ENCODE measurements at places on chromosomes 4 and X.

- no peak for DNase-seq
These were observed 884 bp downstream of the RELL1 start for GRCh38 chr4:37685161-37685822.

- DNase-seq = no peak
These were observed 149.2 kb downstream of the PTTG2 start for GRCh38 chr4:38109370-38109769.

DNA sequence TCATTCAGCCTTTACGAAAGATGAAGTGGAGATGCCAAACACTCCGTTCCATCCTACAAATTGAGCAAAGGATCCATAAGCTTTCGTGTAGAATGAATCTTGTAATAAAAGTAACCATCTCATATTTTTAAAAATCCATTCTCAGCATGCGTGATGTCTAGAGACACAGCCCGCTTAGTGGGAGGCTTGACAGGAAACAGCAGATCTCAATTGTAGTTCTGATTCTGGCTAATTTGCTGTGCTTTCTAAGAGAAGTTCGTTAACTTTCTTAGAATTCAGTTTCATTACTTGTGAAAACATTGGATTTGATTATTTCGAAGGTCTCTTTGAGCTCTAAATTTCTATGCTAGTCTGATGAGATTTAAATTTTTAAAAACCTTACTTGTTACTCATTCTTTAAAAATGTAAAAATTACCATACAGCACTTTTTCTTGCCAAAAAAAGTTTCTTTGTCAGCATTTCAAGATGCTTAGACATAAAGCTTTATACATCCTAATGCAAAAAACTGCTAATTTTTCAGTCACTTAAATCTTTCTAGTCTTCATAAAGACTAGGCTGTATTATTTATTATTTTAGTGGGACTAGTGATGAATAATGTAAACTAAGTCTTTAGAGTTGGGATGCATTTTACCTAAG is 66.9 kb upstream of the NEIL3 start:
- no peak for DNase-seq

DNA sequence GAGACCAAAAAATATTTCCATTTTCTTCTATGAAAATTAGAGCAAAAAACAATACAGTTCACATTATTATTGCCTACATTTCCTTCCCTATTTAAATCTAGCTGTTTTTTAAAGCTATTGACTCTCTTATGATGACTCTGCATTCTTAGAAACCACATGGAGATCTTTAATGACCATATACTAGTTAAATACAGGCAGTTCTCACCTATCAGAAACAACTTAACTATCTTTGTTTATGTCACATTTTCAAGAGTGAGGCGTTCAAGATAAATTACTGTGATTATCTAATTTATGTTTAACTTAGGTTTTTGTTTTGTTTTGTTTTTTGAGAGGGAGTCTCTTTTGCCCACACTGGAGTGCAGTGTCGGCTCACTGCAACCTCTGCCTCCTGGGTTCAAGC is 3.0 kb downstream of the CISD2 start:
- DNase-seq = no peak

DNA sequence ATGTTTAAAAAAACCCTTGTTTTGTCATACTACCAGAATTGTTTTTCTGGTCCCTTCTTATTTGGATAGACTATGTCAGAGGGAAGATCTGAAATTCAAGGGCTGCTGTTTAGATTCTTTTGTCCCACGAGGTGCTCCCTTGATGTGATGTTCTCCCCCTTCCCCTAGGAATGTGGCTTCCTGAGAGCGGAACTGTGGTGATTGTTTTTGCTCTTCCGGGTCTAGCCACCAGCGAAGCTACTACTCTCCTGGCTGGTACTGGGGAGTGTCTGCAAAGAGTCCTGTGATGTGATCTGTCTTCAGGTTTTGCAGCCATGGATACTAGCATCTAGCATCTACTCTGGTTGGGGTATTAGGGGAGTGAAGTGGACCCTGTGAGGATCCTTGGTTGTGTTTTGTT is 271.1 kb downstream of the DCAF12L2 start:
- DNase-seq = no peak

DNA sequence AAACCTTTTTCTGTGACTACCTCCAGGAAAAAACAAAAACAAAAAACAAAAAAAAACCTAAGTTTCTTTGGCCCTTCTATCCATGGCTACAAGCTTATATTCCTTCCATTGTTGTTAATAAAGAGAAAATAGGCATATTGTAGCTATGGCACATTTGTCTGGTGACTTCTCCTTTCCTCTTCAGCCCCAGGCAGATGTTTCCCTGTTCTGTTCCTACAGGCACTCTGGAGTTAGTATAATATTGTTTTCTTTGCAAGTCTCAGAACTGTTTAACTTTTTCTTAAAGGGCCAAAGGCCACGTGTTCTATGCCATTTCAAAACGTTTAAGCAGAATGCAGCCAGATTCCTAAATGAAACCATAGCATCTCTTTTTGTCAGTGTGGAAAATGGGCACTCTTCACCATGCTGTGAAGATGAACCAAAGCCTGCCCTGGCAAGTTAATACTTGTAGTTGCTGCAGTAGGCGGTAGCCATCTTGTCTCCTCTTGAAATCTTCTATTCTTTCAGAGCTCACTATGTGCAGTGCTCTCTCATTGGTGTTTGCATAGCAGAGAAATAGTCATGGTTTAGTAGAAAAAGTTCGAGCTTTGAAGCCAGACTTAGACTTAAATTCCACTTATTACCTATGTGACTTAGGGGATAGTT is 44.8 kb upstream of the MTMR1 start:
- no peak for DNase-seq

DNA sequence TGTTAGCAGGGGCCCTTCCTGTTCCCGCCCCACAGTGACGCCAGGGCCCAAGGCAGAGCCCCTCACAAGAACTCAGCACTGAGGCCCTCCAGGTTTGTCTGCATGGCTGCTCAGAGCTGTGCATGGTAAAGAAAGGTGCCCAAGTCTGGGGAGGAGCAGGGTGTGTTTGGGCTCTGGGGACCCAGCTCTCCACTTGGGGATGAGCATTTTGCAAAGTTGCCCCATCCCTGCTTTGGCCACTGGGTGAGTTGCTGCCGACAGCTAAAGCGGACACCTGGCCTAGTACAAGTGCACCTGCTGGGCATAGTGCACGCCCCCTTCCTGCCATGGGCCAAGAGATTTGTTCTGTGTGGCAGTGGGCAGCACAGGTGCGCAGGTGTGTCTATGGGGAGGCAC is 2.0 kb upstream of the MXD4 start:
- no peak for DNase-seq

DNA sequence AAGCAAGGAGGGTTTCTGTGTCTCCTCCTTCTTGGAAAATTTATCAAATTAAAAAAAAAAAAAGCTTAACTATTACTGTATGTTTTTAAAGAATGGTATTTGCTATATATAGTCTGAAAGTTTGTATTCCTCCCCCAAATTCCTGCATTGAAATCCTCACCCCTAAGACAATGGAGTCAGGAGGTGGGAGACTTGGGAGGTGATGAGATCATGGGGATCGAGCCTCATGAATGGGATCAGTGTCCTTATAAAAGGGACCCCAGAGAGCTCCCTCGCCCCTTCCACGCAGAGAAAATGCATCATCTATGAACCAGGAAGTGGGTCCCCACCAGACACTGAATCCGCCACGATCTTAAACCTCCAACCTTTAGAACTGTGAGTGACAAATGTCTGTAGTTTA is 50.1 kb downstream of the DHRSX start:
- no peak for DNase-seq

- DNase-seq = no peak
These were observed 15.9 kb downstream of the IL15 start for GRCh38 chr4:141652161-141652778.

DNA sequence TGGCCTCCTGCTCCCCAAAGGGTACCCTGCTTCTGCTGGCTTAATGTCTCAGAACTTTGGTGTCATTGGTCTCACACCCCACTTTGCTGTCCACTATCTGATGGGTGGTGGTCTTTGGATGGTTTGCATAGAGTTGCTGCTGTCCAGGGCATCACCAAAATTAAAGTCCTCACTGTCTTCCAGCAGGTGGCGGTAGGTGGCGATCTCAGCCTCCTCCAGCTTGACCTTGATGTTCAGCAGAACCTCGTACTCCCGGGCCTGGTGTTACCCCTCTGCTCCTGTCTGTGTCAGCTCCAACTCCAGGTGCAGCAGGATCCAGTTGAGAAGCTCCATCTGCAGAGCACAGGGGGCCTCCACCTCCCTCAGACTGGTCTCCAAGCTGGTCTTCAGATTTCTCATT is 1169.5 kb upstream of the PABPC4L start:
- peak; percentile 10 for DNase-seq

GRCh38 chrX:124606724-124607123 is 260.4 kb downstream of the SH2D1A start:
- DNase-seq = no peak

GRCh38 chrX:122622795-122623194 is 561.3 kb upstream of the GRIA3 start:
- no peak for DNase-seq
